ENCODE measurements at places on chromosomes 5 and 9.

DNA sequence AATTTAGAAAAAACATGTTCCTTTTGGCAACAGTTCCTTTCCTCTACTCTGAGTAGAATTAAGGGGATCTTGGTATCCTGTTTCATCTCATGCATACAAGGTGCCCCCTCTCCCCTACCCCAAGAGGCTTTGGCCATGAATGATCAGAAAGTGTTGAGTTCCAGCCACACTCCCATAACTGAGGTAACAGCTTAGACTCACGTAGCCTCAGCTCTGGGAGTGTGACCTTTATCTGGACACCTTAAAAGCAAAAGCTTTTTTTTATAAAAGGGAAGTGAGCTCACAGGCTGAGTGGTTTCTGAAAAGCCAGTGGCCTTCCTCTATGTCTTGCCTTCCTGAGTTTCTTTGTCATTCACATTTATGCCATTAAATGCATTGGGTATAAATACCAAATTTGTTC lies 900 bp upstream of the HAVCR2 start:
- peak; percentile 55 for DNase-seq

DNA sequence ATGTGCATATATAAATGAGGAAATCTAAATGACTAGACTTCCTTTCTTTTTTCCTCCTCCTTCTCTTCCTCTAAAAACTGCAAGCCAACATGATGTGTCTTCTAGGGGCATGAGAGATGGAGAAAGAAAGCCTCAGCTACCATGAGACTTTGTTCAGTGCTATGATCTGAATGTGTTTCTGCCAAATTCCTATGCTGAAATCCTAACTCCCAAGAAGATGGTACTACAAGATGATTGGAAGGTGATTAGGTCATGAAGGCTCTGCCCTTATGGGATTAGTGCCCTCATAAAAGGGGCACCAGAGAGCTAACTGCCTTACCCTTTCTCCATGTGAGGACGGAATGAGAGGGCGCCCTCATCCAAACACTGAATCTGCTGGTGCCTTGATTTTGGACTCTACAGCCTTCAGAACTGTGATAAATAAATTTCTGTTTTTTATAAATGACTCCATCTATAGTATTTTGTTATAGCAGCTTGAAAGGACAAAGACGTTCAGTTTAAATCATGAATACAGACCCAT lies 72.2 kb upstream of the IL6ST start:
- DNase-seq, result no peak

GRCh38 chr9:13165236-13165945 lies 114.1 kb downstream of the MPDZ start:
- DNase-seq, result no peak

GRCh38 chr9:84755380-84755779 lies 85.9 kb downstream of the NTRK2 start:
- DNase-seq, result no peak

- DNase-seq, result no peak
These were observed 339.8 kb upstream of the RGMB start for GRCh38 chr5:98433673-98434072.

DNA sequence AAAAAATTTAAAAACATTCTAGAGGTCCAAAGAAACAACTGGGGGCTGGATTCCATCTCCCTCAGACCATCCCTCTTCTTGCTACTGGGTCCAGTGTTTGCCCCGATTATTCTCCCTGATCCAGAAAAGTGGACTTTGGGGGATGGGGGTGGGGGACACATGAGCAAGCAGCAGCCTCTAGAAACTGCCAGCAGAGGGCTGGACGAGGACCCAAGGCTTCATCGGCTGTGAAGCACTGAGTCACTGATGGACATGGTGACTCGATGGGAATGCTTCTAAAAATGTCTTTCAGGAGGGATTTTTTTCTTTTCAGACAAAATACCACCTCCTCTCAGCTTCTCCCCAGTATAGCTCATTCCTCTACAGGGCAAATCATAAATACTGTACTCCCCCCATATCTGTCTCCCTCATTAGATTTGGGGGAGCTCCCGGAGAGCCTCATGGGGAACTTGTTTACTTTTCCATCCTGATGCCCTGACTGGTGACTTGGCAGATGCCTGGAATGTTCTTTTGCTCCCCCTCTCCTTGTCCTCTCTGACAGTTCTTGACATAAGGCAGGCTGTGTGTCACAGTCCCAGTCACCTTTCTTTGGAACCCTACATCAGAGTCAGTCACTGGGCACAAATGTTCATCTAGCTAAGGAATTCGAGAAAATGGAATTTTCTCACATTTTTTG lies 67.2 kb upstream of the STC2 start:
- DNase-seq, result no peak

Data from NB4 (cell line).